Omental fat pad (tissue), 4 donors: ENCODE measurements at places on chromosomes 16 and 17. TPM values are rescaled to one million over a fixed set of nuclear protein-coding genes. Genes with fewer than 3 reads are reported as not detected.

ZKSCAN2 gene
- total RNA-seq, result 3.8 TPM

DNA sequence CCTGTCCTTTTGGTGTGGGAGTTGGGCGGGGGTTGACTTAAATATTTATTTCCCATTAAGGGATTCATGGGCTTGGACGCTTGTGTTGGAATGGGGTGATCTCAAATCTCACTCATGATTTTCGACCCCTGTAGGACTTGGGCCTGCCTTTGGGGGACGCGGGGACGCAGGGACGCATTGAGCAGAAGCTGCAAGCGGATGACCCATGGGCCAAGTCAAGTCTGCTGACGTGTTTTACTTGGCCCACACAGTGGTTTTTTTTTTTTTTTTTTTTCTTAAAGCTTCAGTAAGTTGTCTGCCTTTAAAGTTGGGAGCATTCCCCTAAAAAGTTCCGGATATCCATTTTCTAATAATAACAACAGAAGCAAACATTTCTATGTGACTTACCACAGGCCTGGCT, 28.9 kb downstream of the CMIP start:
- no peak for DNase-seq

GRCh38 chr17:31251105-31251969, 45.7 kb downstream of the OMG start:
- no peak for DNase-seq

DNA sequence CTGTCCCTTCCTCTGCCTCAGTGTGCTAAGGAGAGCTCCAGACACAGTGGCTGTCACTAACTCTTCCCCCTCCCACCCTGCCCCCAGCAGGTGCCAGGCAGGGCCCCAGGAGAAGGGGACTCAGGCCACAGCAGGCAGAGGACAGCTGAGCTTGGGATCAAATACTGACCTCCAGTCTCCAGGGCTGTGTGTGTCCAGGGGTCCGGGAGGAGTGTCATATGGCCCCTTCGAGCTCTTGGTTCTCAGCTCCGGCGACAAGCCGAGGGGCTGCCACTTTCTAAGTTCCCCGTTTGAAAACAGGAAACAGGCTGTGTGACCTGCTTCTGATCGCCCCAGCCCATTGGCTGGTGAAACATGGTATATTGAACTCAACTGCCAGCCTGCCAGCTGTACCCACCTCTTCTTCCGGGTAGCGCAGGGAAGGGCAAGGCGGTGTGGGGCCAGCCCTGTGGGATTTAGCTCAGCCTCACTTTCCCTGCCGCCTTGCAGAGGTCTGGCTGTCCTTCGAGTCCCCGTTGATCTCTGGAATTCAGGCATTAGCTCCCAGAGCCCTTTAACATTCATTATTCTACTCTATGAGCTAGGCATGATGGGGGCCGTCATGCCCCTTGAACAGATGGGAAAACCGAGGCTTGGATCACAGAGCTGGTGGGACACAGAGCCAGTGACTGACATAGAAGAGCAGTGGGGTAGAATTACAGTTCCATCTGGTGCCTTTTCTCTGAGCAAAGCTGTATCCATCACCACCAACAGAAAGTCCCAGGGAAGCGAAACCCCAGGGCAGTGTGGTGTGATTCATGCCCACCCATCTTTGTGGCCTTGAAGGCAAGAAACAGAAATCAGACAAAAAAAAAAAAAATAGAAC, at the start of gene SNX20:
SNX20 (minus strand) TSS at position 292 of the 865 bp plus-strand sequence. CDS start 3,786 bp downstream, outside the sequence.
- DNase-seq, result no peak

DNA sequence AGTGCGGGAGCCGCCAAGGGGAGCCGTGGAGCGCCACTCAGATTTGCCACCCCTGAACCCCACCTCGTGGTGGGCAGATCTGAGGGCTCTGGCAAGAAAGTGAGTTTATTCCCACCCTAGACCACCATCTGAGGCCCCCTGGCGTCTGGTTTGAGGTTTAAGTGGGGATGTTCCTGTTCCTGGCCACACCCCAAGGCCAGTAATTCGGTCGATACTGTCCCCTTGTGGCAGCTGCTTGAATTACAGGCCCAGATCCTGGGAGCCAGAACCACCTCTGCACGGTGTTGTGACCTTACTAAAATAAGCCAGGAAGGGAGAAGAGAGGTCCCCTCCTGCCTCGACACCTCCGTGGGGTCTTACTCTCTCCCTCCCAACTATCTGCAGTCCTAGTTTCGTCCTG, 3.3 kb upstream of the LAT start:
- DNase-seq, result no peak

CASKIN1 gene
- total RNA-seq, result 0.12 TPM

DNA sequence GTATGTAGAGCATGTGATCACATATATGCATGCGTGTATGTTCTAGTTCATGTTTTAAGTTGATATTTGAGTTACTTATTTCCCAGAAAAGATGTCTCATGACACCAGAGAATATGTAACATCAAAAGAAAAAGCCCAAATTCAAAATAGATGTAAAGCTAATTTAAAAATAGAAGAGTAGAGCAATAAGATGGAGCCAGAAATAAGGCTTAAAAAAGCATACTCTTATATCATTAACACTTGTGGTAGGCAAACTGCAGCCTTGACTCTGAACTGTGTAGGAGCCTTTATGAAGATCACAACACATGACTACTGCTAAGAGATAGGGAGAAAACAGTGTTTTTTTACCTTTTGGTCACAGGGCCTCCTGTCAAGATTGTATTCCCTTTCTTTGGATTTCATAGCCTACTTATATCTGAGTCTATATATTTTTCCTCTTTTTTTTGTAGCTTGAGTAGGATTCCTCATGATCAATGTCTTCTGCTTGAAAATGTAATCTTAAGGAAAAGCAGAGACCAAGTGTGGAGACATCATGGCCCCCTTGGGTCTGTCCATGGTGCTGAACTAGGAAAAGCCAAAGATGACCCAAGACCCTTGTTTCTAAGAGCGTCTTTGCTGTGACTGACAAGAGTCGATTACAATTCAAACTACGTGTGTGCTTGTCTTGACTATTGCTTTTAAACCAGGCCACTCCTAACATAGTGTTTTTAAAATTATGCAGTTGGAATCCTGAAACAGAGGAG, 390.4 kb downstream of the SHISA9 start:
- no peak for DNase-seq

DNA sequence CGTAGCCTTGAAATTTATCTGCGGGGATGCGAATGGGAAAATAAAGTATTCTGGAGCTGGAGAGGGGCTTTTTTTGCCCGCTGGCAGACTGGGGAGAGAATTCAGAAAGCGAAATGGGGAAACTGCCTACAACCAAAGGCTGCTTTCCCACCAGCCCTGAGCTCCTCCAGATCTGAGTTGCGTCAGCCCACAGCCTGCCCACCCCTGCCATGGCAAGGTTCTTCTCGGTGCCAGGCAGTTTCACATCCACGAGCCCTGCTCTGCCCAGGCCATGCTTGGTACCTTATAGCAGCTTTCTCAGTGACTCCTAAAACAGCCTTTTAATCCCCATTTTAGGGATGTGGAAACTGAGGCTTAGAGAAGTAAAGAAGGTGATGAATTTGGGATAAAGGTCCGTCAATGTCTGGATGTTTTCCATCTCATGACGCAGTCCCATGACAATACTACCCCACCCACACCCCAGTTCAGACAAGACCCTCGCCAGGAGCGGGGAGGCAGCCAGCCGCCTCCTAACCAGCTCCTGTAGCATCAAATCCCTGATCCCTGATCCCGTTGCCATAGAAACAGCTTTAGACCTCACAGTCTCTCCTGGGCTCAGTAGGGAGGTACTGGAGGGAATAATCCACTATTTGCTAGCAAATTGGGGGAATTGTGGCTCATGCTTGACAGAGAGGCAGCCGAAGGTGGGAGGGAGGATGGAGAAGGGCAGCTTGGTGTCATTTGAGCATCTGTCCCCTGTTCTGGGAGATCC, 113.5 kb downstream of the MGAT5B start:
- DNase-seq, result no peak

ASPHD1 gene
- total RNA-seq, result 4.0 TPM

- DNase-seq, result no peak
Observed at GRCh38 chr17:39943702-39944392, 16.3 kb downstream of the LRRC3C start.

DNA sequence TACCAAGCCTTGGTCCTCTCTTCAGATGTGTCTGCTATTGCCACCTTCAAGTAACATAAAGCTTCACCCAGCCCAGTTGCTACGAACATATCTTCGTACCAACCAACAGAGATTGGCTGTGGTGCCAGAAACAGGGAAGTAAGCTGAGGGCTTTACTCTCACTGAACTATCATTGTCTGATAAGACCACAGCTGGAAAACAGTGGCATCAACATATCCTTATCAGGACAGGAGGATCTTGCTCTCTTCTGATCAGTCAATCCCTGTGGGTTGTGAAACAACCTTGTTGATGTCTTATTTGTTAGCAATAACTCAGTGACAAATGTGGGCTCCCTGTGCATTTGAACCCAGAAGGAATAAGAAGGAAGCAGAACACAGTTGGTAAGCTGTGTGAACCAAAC, 446.3 kb upstream of the MAF start:
- no peak for DNase-seq

DNA sequence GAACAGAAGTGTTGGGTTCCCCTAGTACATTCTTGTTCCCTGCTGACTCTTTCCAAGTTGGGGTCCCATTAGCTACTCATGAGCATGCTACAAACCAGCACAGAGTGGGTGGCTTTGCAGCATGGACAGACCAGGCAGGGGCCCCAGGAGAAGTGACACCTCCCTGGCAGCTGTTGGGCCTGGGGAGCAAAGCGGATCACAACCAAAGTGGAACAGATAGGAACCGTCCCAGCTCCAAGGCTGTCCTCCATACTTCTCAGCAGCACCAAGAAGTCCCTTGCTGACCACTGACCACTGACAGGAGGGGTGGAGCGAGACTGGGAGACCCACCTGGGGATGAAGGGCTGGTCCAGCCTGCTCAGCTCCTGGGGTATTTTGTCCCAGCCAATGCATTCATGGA, 12.4 kb upstream of the GFAP start:
- DNase-seq, result no peak

GRCh38 chr16:55003916-55004315, 73.3 kb downstream of the IRX5 start:
- no peak for DNase-seq

NPIPB9 gene
- 3.8 TPM for total RNA-seq
